ENCODE measurements at places on chromosomes 3 and 15.

DNA sequence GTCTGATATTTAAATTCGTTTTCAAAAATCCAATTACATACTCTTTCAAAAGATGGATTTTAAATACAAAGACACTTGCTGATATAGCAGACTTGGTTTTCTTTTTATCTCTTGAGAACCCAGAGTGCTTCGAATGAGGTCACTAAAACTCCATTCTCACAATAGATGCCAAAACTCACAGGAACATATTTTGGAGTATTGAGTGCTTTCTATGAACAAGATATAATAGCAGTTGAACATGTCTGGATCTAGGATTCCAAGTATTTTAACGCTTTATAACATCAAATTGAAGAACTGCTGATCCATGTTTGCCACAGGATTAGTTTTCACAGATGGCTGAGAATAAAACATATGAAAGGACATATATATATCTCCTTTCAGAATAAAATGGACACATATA, 113.2 kb downstream of the SAMMSON start:
- no peak for DNase-seq

DNA sequence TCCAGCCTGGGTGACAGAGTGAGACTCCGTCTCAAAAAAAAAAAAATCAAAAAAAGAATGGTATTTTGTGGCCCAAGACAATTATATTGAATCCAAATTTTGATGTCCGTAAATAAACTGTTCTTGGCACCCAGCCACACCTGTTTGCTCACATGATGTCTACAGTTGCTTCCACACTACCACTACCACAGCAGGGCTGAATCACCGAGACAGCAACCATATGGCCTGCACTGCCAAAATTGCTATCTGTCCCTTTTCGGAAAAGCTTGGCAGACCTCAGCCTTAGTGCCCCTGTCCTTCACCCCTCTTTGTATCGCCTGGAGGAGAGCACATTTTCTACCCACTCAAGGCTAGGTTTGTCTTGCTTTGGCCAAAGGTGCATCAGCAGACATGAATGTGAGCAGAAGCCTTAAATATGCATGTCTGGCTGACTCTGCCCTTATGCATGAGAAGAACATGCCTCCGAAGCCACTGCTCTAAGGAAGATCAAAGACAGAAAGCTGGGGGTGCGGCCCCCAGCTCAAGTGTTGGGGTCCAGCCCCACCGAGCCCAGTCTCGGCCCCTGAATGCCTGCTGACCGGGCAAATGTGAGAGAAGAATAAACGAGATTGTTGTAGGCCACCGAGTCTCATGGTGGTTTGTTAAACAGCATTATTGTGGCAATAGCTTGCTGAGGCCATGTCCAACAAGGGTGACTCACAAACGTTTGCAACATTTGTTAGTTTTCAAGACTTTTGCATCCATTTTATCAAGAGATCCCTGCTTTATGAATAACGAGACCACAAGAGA, 108.1 kb downstream of the TPRA1 start:
- DNase-seq, result no peak

- DNase-seq, result no peak
Observed at GRCh38 chr15:35602836-35603235, 56.9 kb upstream of the DPH6 start.

DNA sequence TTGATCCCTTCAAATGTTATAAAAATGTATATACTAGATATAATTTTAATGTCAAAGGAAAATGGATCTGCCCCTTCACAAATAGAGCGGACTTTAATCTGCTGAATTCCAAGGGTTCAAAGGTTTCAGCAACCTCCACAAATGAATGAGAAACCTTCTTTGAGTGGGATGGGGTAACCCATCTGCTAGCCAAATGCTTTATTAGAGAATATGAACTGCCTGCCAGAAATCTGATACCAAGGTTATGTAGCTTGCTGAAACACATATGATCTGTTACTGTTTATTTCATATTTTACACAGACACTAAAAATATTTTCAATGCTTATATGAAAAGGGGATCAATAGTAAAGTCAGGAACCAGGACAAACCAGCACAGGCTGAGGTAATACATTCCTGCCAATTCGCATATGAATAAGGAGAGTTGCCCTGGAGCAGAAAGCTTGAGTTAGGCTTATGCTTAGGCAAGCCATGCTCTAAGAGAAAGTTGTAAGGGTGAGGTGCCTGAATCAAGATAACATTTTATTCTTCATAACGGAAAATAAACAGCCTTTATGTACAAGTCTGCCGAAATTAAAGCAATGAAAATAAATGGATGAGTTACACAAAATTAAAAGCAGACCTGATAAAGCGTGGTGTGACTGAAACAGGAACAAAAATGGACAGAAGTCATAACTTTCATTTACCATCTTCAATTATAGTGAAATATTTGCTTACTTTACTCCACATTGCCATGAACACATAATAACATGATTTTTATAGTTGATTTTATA, 26.5 kb downstream of the PLOD2 start:
- no peak for DNase-seq

GRCh38 chr3:44478055-44478468, 592 bp upstream of the ZNF445 start:
- DNase-seq, result no peak

Data from stimulated activated CD4-positive, alpha-beta T cell treated with anti-CD3 and anti-CD28 coated beads, Interleukin-12 subunit alpha, Interleukin-12 subunit beta, amount 100 ng/mL, for 48 hours (primary cell).